ENCODE measurements at places on chromosomes 5 and 9.

- peak; percentile 38 for DNase-seq
Measured at GRCh38 chr5:36685631-36686288, 79.4 kb downstream of the SLC1A3 start.

DNA sequence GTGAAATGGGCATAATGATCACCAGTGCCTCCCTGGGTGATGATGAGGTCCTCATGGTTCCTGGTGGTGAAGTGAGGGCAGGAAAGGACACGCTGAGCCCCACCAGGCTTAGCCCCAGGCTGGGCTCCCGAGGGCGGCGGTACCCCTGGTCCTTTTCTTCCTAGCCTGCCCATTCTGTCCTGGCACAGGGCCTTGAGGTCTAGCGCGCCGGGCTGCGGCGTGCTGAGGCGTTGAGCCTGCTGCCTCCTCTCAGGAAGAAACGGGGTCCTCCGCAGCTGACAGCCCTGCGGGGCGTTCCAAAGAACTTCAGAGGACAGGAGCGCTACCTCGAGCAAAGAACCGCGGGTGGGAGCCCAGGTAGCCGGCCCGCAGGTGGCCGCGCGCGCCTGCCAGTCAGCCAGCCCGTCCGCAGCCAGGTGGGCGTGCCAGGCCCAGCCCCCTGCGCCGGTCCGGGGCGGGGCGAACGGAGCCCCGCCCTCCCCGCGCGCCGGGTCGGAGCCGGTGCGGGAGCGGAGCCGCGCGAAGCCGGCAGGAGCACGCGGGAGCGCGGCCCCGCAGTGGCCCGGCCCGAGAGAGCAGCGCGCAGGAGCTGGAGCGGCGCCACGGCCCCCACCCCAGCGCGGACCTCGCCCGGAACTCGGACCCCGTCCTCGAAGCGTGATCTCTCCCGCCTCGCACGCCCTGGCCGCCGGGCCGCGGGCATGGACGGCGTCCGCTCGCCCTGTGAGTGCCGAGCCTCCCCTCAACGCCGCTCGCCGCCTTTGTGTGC lies at the start of gene WNK2:
TSS of gene WNK2 (plus strand) at position 477 of the 769 bp plus-strand sequence. CDS start 791 bp downstream, outside the sequence.
- peak; percentile 67 for DNase-seq

DNA sequence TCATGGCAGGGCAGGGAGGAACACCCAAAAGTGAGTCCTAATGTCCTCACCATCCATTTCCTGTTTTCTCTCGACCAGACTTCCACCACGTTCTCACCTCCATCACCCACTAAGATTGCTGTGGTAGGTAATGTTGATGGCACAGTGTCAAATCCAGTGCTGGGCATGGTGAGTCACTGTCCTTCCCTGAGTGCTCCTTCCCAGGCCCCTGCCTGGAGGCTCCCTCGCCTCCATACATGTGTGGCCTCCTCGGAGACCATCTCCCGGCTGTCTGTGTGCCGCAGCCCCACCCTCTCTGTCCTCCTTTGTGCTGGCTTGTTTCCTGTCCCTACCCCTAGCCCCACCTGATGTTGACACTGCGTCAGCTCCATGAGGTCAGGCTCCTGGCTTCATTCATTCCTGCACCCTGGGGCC lies 177.5 kb downstream of the SYK start:
- no peak for DNase-seq

- no peak for DNase-seq
Measured at GRCh38 chr5:172870715-172871461, 36.8 kb downstream of the ERGIC1 start.

DNA sequence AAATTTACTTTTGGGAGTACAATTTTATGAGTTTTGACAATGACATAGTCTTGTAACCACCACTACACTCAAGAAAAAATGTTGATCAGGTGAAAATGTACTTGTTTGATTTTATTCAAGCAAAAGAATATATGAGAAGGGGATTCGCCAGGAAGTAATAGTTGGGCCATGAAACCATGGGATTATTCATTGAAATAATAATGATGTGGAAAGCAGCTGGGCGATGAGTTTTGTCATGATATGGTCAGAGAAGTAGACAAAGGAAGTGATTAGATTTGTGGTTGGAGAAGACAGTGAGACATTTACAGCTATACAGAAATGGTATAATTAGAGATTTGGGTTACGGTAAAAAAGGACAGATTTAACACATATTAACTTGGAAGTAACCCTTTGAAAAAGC lies 11.2 kb downstream of the HMGCR start:
- no peak for DNase-seq

GRCh38 chr9:127106466-127106855 lies 16.0 kb downstream of the ANGPTL2 start:
- DNase-seq: no peak

DNA sequence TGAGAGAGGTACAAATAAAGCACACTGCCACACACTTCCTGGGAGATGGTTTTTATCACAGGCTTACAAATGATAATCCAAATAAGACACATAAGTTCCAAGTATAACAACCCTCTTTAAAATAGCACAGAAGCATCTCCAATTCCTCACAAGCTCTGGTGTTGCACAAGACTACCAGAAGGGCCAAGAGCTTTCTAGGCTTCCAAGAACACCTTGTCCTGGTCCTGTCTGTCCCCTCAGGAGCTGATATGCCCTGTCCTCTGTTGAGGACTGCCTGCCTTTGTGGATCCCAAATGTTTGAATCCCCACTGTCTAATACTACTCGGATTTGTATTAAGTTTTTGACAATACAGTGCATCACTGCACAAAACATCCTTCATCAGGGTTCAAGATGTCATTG lies 110.1 kb downstream of the SPOCK1 start:
- DNase-seq: no peak

- DNase-seq: peak; percentile 79
Measured at GRCh38 chr5:86880785-86881492, 263.2 kb downstream of the COX7C start.

DNA sequence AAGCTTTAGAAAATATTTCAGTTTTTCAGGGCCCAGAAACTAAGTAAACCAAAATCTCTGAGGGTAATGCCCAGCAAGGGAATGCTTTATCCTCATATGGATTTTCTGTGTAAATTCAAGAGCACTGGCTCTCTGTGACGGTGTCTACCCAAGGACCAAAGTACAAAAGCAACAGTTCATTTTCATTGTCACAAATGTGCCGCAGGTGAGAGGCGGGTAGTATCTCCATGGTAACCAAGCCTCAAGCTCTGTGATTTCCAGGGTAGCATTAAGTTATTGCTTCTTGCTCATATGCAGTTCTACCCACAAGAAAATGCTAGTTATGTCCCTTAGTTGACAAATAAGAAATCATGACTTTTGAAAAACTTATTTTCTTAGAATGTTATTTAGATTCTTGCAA lies 164.3 kb downstream of the MTRR start:
- DNase-seq: no peak

DNA sequence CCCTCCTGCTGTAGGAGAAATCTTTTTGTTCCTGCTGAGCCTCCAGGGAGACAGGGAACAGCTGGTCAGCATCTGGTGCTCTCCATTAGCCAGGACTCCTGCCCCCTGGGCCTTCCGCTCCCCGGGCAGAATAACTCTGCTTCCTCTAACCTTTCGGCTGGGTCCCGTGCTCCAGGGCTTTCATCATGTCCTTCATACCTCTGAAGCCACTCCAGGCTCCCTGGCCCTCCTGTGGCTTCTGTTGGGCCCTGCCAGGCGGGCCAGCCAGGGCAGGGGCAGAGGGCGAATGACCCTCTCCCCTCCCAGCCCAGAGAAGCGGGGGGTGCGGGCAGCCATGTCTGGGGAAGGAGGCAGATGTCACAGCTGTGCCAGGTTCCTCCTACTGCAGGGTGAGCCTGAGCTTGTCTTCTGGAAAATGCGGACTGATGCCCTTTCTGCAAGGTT lies 81.7 kb upstream of the LMX1B start:
- no peak for DNase-seq
